Type B pancreatic cell (in vitro differentiated cells): ENCODE measurements at places on chromosomes 7 and 10. TPM values are rescaled to one million over a fixed set of nuclear protein-coding genes. Genes with fewer than 3 reads are reported as not detected.

DNA sequence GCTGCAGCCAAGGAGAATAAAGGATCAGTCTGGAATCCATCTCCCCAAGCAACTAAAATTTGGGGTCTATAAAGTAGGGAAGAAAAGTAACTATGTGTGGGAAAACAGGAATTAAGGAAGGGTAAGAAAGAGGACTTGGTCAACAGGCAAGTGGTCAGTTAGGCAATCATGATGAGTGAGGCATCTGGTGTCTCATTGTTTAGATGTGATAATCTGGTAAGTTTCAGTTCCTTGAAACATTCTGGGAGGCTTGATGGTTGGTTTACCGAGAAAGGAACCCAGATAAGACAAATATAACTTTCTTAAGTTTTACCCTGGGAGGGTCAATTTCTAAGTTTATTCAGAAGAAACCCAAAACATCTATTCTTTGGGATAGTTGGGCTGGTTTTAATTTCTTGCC is 22.3 kb downstream of the HYAL4 start:
- DNase-seq, result no peak

GRCh38 chr10:30006410-30006809 is 53.0 kb downstream of the JCAD start:
- no peak for DNase-seq

GRCh38 chr10:28737096-28737495 is 59.8 kb downstream of the BAMBI start:
- no peak for DNase-seq

DNA sequence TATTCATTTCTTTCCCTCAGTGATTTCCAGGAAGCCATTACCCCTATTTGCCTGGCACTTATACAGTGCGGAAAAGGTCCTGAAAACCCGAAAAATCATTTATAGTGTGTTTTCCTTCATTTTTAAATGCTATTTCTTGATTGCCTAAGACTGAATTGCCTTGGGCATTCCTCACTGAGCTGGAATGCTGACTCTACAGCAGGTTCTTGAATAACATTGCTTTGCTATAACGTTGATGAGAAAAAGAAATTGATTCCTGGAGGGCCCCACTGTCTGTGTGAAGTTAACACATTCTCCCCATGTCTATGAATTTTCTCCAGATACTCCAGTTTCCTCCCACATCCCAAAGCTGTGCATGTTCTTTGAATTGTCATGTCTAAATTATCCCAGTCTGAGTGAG is 308.5 kb downstream of the EXOC4 start:
- no peak for DNase-seq

DNA sequence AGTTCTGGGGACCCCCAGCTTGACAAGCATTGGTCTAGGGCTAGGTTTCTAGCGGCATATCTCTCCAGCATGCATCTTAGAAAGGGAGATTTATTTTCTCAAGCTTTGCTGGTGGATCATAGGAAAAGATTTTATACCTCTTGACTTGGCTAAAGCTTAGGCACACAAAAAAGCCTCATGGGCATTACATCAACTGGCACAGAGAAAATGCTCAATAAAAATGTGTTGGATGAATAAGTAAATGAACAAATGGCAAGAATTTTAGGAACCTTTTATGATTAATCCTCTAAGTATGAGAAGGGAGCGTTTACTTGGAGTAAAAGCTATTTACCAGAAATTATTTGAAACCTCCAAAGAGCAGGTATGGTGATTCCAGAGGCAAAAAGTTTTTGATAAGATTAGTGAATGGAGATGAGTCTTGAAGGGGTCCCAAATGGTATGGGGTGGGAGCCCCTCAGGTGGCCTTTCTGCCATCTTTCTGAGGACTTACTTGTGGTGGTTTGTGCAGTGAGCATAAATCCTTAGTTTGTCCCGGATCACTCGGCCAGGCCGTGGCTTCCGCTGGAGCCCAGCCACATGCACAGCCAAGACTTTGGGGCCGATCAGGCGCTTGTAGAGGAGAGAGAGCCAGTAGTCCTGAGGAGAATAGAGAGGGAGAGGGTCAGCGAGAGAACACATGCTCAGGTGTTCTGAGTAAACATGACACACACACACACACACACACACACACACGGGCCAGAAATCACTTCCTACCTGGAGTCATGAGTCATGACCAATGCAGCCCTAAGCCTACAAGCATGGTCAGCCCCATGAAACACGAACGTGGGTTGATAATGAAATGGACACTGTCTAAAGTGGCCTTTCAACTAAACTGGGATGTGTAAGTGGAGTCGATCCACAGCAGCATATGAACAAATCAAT is 43.1 kb upstream of the HPS1 start:
- no peak for DNase-seq

The DRGX gene
- total RNA-seq, result 0.21 and 0.22 TPM in 2 replicates

The STAG3 gene
- 1.6 and 1.7 TPM in 2 replicates for total RNA-seq

The C7orf57 gene
- total RNA-seq, result 0.36 and 1.5 TPM in 2 replicates

The ANKRD61 gene
- total RNA-seq, result 0.31 TPM in 1 of 2 replicates, not detected in the other

The ZWINT gene
- 28.6 and 59.6 TPM in 2 replicates for total RNA-seq

The GNGT1 gene
- total RNA-seq, result 0.14 TPM in 1 of 2 replicates, not detected in the other

The DENND2A gene
- total RNA-seq, result 6.2 and 25.4 TPM in 2 replicates
